HFFc6 (cell line): ENCODE measurements at places on chromosomes 11 and 22. TPM values are rescaled to one million over a fixed set of nuclear protein-coding genes. Genes with fewer than 3 reads are reported as not detected.

DNA sequence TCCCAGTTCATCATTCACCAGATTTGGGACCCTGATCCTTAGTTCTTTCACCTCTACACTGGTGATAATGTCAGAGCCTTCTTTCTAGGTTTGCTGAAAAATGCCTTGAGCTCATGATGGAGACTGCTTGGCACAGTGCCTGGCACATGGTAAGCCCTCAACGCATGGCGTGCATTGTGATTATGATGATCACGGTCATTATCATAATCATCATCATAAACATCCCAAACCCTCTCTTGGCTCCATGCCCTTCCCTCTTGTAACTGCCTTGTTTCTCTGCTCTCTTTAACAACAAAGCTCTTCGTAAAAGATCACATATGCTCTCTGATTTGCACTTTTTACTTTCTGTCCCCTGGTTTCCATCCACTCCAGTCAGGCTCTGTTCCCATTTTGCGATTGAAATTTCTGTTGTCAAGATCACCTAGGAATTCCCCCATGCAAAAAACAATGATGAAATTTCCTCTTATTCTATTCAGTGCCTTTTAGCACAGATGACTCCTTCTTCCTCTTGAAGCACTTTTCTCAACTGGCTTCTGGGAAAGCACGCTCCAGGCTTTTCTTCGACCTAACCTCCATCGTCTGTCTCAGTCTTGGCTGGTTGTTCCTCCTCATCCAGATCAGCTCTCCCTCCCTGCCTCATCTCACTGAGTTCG lies 479.1 kb downstream of the OPCML start:
- no peak for DNase-seq

GRCh38 chr11:61121192-61121831 lies 19.0 kb downstream of the CD5 start:
- no peak for DNase-seq

DNA sequence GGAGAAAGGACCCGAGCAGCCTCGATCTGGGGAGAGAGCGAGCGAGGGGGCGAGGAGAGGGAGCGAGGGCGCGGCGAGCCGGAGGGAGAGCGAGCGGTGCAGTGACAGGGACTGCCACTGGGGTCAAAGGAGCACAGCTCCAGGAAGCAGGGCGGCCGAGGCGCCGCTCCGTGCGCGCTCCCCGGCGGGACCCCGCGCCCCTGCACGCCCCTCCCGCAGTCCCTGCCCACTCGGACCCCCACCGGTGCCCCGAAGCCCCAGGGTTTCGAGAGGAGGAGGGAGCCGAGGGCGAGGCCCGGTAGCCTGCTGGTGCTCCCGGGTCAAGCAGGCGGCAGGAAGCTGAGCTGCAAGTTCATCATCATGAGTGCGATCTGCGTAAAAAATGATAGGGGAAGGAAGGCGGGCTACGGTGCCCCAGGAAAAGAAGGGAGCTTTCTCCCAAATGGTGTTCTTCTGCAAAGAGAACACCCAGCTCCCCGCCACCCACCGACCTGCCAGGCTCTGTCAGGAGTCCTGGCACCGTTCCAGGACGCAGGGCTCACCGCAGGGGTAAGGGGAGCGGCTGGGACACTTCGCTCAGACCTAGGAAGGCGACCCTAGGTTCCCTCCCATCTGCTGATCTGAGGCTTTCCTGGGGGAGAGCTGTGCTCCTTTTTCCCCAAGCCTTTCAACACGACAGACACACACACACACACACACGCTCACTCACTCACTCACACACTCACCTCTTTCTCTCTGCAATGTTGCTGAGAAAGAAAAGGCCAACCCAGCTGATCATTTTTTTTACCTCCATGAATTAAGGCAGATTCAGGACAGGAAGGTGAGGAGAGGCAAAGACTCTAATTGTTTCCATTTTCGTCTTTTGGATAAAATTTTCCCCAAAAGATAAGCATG lies at the start of gene MPPED2:
TSS of gene MPPED2 (minus strand) at position 103 of the 894 bp plus-strand sequence. CDS start 5,980 bp downstream, outside the sequence.
- DNase-seq: no peak

- DNase-seq: no peak
Measured at GRCh38 chr11:44839458-44840084, 111.1 kb downstream of the TP53I11 start.

- DNase-seq: no peak
Measured at GRCh38 chr22:41931701-41932269, 5.2 kb upstream of the TNFRSF13C start.

- DNase-seq: no peak
Measured at GRCh38 chr11:121552154-121552553, 99.4 kb upstream of the SORL1-AS1 start.

- no peak for DNase-seq
Measured at GRCh38 chr11:69939551-69940245, 120.5 kb upstream of the FGF3 start.

DNA sequence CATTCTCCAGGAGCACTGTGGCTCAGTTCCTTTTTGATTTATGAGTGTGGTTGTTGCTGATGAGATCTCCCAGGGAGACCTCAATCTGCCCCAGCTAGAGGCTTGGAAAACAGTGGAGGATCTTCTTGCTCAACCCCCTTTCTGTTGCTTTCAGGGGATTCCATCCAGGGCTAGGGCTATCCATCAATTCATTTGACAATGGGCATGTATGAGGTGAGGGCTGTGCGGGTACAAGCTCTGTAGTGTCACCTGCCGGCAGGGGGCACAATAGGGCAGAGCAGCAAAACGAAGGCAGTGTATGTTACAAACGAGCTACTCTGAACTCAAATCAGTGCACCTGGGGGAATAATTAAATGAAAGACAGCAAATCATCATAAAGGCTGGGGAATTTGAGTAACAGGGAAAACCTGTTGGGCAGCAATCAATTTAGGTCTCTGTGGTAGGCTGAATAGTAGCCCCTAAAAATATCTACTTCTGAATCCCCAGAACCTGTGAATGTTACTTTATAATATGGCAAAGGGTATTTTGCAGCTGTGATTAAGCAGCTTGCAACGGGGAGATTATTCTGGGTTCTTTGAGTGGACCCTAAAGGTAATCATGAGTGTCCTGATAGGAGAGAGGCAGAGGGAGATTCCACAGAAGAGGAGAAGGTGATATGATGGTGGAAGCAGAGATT lies 170.3 kb upstream of the ZBED5 start:
- peak; percentile 26 for DNase-seq

DNA sequence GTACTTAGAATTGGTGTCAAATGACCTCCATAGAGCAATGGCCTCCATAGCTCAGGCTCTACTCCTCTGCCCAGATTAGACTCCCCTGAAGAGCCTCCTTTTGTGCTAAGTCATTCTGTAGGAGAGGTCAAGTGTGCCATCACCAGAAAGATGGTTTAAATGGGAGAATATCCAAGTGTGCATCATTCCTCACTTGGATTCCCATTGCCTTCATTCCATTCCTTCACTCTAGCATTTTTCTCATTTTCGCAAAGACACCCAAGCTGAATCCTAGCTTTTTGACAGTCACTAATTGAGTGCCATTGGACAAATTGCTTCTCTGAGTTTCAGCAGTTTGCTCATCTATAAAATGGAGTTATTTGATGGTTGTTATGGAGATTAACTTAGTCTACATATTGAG lies 16.9 kb downstream of the CLMP start:
- DNase-seq: no peak

GRCh38 chr22:35846804-35847203 lies 129.1 kb downstream of the APOL5 start:
- no peak for DNase-seq

- peak; percentile 15 for DNase-seq
Measured at GRCh38 chr11:120061036-120061760, 76.7 kb downstream of the TRIM29 start.

DNA sequence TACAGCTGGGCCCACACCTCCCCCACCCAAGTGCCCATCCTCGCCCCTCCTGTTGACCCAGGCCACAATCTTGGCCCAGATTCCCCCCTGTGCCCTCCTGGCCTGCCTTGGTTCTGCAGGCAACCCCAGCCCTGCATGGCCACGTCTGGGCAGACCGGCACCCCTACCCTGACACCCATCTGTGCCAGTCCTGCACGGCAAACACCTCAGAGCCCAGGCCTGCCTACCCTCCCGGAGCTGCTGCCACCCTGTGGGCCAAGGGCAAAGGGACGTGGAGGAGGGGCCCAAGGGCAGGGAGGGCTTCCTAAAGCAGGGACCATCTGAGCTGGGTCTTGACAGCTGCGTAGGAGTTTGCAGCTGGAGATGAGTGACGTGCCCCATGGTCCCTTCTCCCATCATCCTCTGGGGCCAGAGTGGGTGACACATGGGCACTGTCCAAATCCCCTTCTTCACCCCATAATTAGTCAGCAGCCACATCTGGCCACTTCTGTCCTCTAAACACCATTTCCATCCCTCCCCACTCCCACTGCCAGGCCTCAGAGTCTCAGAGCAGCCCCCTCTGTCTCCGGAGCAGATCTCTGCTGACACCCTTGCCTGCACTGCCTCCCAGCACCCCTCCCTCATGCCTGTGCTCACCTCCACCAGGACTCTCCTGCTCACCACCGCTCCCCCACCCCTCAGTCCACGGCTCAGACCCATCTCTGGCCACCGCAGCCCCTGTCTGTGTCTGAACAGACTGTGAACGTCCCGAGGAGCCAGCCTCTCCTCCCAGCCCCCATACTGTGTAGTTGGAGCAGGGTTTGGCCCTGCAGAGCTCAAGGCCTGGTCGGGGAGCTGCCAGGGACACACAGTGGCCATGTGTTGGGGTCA lies 35.6 kb upstream of the PPARA start:
- no peak for DNase-seq

Gene FGF4
- not detected in 3 replicates for total RNA-seq

Gene SCGB1A1
- total RNA-seq: not detected in 3 replicates

Gene C11orf87
- total RNA-seq: 0.13 to 0.51 TPM in 2 of 3 replicates, not detected in the other

Gene TSPAN18
- not detected in 3 replicates for total RNA-seq

Gene TAF6L
- 8.5 and 11.5 TPM in 2 replicates for total RNA-seq

Gene PPFIBP2
- total RNA-seq: 6.5 to 8.4 TPM (median 7.9 TPM) in 3 replicates

Gene BTG4
- not detected in 3 replicates for total RNA-seq
